ENCODE measurements at places on chromosomes 2 and 18.

GRCh38 chr2:200476836-200477235, 33.0 kb downstream of the KCTD18 start:
- no peak for DNase-seq

GRCh38 chr18:66754335-66754734, 150.4 kb upstream of the CDH19 start:
- no peak for DNase-seq

DNA sequence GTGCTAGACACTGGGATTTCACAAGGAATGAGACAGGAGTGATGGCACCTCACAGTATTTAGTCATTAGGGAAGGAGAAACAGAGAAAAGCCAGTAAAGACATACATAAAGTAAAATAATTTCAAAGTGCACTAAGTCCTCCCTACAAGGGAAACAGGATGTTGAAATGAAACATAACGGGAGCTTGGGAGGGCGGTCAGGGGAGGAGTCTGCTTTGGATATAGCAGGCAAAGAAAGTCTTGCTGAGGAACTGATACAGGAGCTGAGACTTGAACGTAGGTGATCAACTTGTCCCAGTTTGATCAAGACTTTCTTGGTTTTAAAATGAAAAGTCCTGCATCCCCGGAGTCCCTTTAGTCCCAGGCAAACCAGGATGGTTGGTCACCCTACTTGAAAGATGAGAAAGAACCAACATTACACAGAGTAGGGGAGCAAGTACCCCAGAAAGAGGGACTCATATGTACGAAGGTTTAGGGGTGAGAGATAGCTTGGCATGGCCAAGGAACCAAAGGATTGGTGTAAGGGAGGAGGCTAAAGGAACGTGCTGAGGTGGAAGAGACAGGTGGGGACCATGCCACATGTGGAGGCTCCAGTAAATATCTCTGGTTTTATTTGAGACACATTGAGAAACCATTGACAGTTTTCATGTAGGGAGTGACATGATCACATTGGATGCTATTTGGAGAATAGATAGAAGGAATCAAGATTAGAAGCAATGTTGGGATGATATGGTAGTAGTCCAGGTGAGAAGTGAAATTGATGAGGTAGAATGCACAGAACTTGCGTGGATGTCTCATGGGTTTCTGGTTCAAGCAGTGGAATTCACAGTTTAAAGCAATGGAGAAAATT, 28.4 kb downstream of the FBXO48 start:
- DNase-seq: no peak

GRCh38 chr2:99926986-99927385, 215.4 kb downstream of the AFF3 start:
- no peak for DNase-seq

DNA sequence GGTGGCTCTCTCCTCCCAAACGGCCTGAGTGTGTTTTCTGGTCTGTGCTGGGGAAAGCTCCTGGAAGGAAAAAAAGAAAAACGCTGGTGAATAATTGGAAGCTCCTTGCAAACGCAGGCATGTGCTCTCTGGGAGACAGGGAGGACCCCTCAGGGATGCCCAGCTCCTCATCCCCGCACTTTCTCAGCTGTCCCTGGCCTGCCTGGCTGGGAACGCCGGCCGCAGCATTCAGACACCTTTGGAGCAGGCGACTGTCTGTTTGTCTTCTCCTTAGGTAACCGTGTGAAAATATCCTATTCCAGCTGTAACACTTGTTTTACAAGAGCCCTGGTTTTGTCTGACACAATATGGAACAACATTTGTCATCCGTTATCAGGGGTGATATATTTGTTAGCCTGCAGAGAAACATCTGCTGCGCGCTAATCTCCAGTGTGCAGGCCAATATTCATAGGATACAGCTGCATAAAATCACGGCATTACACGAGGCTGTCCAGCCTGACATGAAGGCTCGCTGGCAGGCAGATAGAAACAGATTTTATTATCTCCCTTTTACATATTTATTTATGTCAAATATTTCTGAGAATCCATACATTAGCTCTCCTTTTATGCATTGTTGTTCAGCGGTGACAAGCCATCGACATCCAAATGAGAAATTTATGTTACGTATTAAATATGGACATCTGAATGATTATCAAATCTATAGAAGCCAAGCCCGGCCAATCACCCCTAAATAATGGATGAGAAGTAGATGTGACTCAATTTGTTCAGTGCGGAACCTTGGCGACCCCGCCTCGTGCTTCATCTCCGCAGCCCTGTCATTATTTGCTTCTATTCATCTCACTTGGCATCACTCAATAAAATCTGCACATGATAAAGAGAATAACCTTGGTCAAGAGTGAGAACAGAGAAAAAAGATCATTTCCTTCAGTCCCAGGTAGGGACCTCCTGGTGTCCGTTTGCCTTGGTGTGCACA, 675.1 kb upstream of the SALL3 start:
- peak; percentile 33 for DNase-seq

DNA sequence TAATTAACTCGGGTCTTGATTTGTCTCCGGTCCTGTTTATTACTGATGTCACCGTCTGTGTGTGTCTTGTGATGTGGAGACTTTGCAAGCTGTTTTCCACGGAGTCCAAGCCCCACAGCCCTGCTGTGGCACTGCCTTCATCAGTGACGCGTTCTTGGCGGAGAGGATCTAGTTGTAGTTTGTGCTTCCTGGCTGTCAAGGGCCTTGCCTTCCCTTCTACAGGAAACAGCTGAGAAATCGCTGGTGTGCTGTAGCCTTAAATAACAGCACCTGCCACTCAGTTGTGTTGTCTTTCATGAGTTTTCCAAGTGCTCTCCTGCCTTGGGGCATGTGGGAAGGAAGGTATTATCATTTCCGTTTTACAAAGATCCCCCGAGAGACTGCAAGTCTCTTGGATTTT, 26.3 kb downstream of the CTIF start:
- no peak for DNase-seq

- no peak for DNase-seq
Measured at GRCh38 chr2:68108120-68108519, 45.3 kb upstream of the C1D start.

GRCh38 chr2:61993422-61994024, 88.0 kb downstream of the COMMD1 start:
- DNase-seq: peak; percentile 64

Measured in eye (tissue), 1 donor.